ENCODE measurements at places on chromosomes 16 and 17.

- DNase-seq = no peak
These were observed 215.4 kb downstream of the SOX9 start for GRCh38 chr17:72336026-72336803.

DNA sequence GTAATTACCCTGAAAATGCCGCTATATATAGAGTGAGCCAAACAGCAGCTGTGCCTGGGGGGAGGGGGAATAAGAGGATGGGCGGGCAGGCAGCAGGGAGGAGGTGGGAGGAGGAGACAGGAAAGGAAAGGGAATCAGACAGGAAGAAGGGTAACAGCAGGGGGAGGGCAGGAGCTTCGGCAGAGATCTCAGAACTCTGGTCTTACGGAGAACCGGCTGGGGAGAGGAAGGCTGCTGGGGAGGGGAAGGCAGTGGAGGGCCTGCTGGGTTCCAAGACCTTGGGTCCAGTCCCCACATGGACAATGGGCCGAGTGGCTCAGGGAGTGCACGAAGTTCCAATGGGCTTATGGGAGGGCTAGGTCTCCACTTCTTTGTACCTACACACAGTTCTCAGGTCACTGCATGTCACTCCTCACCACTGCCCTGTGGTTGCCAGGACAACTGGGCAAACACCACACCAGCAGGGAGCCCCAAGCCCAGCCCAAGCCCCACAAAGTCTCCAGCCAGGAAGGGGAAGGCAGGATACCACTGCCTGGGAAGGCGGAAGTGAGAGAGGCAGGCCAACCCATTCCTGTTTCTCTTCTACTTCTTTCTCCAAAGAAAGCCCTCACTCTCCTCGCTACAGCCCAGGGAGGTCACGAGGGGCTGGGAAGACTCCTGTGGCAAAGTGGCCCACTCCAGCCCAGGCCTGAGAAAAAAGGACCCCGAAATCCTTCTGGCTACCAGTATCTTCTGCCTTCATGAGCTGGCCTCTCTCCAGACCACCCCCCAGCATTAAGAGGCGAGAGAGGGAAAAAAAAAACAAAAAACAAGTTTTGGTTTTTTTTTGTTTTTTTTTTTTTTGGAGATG, 25.3 kb downstream of the G6PC3 start:
- DNase-seq = no peak

DNA sequence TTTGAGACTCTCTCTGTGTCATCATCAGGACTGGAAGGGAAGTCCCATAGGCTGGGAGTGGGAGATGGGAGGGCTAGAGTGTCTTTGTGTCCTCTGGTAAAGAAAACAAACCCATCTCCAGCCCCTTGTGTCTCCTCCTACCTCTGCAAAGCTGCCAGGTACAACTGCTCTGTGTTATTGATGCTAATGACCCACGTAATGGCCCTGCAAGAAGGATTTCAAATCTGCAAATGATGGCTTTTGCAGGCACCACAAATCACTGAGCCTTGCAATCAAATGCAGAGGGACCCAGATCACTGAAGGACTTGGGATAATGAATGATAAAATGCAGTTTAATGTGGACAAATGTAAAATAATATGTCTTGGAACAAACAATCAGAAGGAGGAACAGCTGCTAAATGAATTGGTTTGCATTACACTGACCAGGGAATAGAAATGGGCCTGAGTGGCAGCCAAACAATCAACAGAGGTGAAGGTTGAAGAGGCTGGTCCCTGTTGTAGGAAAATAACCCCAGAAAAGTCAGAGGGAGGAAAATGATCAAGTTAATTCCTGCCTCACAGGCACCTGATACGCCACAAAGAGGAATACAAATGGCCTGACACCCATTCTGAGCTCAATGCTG, 425.1 kb downstream of the UTP18 start:
- no peak for DNase-seq

- DNase-seq = no peak
These were observed 981 bp downstream of the KCNH4 start for GRCh38 chr17:42179911-42180410.

DNA sequence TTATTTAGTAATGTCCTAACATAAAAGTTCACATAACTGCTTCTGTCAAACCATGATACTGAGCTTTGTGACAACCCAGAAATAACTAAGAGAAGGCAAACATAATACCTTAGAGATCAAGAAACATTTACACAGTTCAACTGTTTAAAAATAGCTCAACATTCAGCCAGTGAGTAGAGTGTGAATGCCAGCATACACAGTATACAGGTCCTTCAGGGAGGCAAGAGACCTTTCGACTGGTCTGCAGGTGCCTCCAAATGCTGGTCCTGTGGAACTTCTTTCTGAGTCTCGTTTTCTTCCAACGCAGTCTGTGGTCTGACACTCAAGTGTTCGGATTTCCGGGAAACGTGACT, 10.3 kb downstream of the MRPS23 start:
- DNase-seq = no peak

- no peak for DNase-seq
These were observed 10.4 kb upstream of the HOXB13 start for GRCh38 chr17:48738803-48739526.

Measured in activated CD8-positive, alpha-beta memory T cell treated with anti-CD3 and anti-CD28 coated beads for 1 hour (primary cell).